ENCODE measurements at places on chromosomes 4 and X.

GRCh38 chr4:46927201-46927600 lies 18.2 kb upstream of the COX7B2 start:
- peaks cover 29% of the 10 kb centered on the region for H3K27me3 ChIP-seq
- H3K4me3 ChIP-seq: no peak overlapping the region
- DNase-seq: no peak

GRCh38 chrX:103343105-103343504 lies 13.1 kb downstream of the TCEAL7 start:
- H3K36me3 ChIP-seq: no peaks in the 10 kb centered on the region
- H3K27me3 ChIP-seq: peaks cover 6% of the 10 kb centered on the region
- no peaks in the 10 kb centered on the region for H3K4me1 ChIP-seq
- H3K27ac ChIP-seq: no peak overlapping the region
- no peak overlapping the region for H3K4me3 ChIP-seq

GRCh38 chr4:35541888-35542213 lies 702.5 kb downstream of the ARAP2 start:
- no peak overlapping the region for H3K27ac ChIP-seq
- H3K36me3 ChIP-seq: no peaks in the 10 kb centered on the region
- no peaks in the 10 kb centered on the region for H3K4me1 ChIP-seq
- DNase-seq: no peak

- peak overlapping the region; percentile 87 for H3K27ac ChIP-seq
- DNase-seq: no peak
- peaks cover 21% of the 10 kb centered on the region for H3K4me1 ChIP-seq
- H3K36me3 ChIP-seq: no peaks in the 10 kb centered on the region
- H3K27me3 ChIP-seq: no peaks in the 10 kb centered on the region
Measured at GRCh38 chrX:79268788-79269187, 98.3 kb downstream of the ITM2A start.

DNA sequence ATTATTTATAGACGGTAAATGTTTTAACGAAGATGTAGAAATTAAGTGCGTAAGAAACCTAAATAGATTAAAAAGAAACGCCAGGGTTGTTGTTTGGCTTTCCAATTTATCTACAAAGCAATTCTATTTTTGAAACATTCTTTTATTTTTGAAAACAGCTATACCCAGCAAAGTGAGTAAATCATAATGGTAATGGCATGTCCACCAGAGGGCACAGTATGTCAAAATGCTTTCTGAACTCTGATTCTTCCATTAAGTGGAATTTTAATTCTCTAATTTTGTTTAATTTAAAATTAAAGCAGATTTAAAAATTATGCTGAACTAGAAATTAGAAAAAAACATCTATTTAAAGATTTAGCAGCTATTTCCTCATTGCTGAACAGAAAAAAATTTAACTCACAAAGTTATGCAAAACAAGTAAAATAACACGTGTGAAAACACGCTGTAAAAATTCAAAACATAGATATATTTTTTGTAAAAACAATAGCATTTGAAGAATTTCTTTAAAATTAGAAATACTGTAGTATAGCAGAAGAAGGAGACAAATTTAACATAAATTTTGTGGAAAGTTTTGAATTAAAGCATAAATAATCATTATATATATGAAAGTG lies 26.5 kb downstream of the RASSF6 start:
- no peak overlapping the region for H3K27ac ChIP-seq
- DNase-seq: no peak
- peaks cover 7% of the 10 kb centered on the region for H3K27me3 ChIP-seq
- peaks cover 4% of the 10 kb centered on the region for H3K36me3 ChIP-seq

GRCh38 chrX:108353452-108353851 lies 84.8 kb downstream of the COL4A6 start:
- H3K27ac ChIP-seq: no peak overlapping the region
- H3K36me3 ChIP-seq: no peaks in the 10 kb centered on the region
- H3K27me3 ChIP-seq: no peaks in the 10 kb centered on the region

DNA sequence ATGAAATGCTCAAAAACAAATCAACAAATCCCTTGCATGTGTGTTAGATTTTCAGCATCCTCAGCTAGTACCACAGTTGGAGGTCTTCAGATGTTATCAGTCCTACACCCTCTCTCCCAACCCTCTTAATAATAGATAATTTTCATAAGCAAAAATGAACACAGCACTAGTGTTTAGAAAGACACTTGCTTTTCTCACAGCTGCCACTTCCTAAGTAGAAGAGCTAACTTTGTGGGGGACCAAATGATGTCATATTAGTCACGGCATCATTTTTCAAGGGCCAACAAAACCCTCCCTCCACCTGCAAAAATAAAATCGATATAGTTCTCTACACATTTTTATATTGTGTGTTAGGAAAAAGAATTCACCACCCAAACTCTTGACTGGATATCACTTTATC lies 163.5 kb upstream of the GYPA start:
- H3K4me1 ChIP-seq: no peaks in the 10 kb centered on the region
- H3K36me3 ChIP-seq: no peaks in the 10 kb centered on the region
- no peak overlapping the region for H3K27ac ChIP-seq
- no peak overlapping the region for H3K4me3 ChIP-seq

GRCh38 chr4:163237856-163238255 lies 71.2 kb upstream of the NAF1 start:
- H3K4me1 ChIP-seq: no peaks in the 10 kb centered on the region
- DNase-seq: no peak
- H3K4me3 ChIP-seq: no peak overlapping the region
- no peaks in the 10 kb centered on the region for H3K27me3 ChIP-seq

GRCh38 chr4:1045193-1045594 lies 33.8 kb downstream of the FGFRL1 start:
- H3K27ac ChIP-seq: no peak overlapping the region
- peaks cover 36% of the 10 kb centered on the region for H3K27me3 ChIP-seq
- H3K4me1 ChIP-seq: peaks cover 11% of the 10 kb centered on the region
- no peak overlapping the region for H3K4me3 ChIP-seq
- no peaks in the 10 kb centered on the region for H3K36me3 ChIP-seq
- no peak for DNase-seq

Data from T-helper 17 cell (primary cell).